Mesendoderm (in vitro differentiated cells): ENCODE measurements at places on chromosomes 11 and 22.

- DNase-seq: no peak
These were observed 46.7 kb upstream of the SCUBE2 start for GRCh38 chr11:9138133-9138453.

DNA sequence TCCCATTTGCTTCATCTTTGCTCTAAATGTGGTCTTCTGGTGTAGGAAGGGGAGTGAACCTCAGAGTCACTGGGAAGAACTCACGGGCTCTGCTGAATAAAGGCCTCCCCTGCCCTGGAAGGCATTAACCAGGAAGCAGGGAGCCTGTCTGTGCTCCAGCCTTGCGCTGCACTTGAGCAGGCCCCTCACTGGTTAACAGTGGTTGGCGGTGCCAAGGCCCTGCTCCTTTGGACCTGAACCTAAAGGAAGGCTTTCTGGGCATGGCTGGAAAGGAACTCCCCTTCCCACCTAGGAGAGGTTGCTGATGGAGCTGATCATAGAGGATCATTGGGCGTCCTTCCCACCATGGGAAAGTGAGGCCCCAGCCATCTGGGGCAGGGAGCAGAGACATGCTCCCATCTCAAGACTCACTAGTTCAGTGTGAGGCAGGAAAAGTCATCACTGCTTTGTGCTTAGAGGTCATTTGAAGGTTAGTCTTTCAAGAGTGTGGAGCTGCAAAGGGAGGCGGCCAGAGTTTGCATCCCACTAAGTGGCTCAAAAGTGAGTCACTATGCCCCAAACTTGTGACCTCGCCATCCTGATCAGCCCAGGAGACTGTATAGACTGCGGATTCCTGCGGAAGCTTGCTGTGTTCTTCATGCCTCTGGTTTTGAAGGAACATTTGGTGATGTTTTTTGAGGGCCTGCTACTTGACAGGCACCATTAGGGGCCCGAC, 50.4 kb downstream of the DBX1 start:
- peak; percentile 22 for DNase-seq

GRCh38 chr11:115409116-115409670, 95.0 kb downstream of the CADM1 start:
- no peak for DNase-seq

GRCh38 chr22:47196166-47196849, 433.9 kb downstream of the TBC1D22A start:
- no peak for DNase-seq

GRCh38 chr11:58740447-58740846, 8.7 kb upstream of the GLYAT start:
- DNase-seq: no peak

- peak; percentile 63 for DNase-seq
These were observed 5.1 kb upstream of the SLC22A8 start for GRCh38 chr11:63020671-63021291.

DNA sequence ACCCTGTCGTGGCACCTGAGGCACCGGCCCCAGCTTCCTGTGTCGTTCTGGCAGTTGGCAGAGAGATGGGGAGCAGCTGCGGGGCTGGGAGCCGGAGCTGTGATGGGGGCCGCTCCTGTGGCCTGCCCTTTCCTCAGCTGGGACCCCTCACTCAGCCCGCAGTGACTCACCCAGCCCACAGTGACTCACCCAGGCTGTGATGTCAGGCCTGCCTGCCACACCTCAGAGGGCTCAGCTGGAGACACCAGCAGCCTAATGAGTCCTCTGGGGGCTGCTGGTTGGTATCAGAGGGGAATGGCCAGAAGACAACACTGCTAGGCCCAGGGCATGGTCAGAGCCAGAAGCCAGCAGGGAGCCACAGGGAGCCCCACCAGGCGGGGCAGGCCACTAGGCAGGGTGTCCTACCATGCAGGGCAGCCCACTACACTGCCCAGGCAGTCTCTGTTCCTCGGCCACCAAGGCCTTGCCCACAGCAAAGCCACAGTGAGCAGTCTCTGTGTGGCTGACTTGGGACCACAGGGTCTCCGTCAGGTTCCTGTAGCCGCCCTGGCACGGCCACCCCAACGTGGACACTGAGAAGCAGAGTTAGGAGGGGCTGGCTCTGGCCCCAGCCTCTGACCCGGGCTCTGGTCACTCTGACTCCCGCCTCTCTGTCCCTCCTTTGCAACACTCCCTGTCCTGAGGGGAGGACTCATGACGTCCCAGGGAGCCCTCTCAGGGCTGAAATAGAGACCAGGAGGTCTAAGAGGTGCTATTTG, 4.2 kb upstream of the FXYD2 start:
- peak; percentile 61 for DNase-seq

GRCh38 chr11:96635655-96636054, 245.8 kb downstream of the JRKL start:
- no peak for DNase-seq

GRCh38 chr11:46679241-46680163, 20.9 kb downstream of the ARHGAP1 start:
- DNase-seq: no peak

GRCh38 chr22:36930041-36930935, 16.9 kb downstream of the CSF2RB start:
- DNase-seq: no peak

GRCh38 chr11:100467821-100468508, 219.1 kb upstream of the ARHGAP42 start:
- DNase-seq: no peak

- DNase-seq: no peak
These were observed 57.5 kb downstream of the ABTB2 start for GRCh38 chr11:34300026-34300925.

DNA sequence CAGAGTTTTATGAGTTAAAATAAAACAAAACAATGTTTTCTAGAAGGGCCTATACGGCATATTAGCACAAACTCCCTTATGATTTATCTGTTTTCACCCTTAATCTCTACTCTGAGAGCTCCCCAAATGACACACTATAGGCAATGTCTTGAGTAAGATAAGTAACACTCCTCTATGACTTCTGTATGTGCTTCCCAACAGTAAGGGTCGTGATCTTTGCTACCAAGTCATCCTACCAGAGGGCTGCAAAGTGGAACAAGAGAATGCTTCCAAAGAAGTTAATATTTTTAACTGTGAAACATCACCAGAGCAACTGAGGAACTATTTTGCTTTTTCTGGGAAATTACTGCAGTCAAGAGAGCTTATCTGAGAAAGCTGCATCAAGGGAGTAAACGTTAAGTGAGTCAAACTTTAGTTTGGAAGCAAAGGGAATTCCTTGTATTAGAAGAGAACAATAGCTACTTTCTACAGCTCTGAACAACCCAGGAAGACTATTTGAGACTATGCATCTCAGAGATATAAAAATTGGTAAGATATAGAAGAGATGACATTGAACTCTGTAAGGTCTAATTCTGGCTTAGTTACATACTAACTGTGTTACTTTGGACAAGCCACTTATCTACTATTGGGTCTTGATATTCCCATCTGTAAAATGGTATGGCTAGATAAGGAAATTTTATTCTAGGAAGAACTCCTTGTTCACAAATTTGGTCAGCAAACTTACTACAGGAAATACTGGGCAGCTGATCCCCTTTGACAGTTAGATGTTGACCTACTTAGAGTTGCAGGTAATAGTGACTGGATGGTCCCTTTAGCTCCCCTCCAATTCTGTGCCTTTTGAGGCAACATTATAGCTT, 43.7 kb upstream of the CCDC34 start:
- DNase-seq: no peak

- DNase-seq: peak; percentile 83
These were observed 53.9 kb upstream of the CEP126 start for GRCh38 chr11:101860696-101861427.

DNA sequence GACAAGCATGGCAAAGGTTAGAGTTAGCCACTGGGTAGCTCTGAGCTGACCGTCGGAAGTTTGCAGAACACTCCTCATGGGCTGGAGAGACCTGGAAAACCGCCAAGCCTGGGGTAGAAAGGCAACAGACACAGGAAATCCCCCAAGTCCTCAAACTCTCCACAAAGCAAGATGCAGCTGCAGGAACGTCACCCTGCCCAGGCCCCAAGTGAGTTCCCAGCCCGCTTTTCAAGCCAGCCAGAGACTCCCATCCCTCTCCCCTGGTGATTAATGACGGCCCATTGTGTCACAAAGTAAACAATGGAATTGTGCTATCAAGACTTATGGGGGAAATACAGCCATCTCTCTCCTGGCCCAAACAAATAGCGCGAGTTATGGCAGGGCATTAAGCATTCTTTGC, 633.0 kb downstream of the TBC1D22A start:
- DNase-seq: no peak

DNA sequence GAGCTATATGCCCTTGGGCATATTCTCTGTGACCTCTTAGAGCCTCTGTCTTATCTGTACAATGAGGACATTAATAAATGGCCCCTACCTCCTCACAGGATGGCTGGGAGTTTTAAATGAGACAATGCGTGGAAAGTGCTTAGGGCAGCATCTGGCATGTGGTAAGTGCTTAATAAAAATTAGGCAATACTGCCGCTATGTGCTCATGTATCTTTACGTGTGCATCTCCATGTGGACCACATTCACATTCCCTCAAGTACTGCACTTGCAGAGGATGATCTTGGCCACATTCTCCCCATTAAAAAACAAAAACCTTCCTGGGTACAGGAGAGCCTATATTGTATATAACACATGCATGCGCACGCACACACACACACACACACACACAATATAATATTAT, 19.1 kb upstream of the BSX start:
- DNase-seq: no peak

DNA sequence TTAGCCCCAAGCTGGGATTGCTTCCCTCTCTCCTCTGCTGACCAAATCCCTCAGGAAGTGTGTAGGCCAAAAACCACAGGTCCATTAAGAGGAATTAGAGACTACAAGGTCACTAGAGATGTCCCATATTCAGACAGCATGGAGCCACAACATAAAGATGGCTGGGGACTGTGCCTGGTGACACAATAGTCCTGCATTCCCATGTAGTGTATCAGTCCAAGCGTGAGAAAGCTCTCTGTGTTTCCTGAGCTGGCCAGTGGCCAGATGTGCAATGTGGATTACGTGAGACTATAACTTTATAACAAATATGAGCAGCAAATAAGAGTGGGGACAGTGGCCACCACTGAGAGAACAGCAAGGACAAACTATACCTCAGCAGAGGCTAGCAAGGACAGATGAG, 7.6 kb upstream of the MS4A10 start:
- no peak for DNase-seq

DNA sequence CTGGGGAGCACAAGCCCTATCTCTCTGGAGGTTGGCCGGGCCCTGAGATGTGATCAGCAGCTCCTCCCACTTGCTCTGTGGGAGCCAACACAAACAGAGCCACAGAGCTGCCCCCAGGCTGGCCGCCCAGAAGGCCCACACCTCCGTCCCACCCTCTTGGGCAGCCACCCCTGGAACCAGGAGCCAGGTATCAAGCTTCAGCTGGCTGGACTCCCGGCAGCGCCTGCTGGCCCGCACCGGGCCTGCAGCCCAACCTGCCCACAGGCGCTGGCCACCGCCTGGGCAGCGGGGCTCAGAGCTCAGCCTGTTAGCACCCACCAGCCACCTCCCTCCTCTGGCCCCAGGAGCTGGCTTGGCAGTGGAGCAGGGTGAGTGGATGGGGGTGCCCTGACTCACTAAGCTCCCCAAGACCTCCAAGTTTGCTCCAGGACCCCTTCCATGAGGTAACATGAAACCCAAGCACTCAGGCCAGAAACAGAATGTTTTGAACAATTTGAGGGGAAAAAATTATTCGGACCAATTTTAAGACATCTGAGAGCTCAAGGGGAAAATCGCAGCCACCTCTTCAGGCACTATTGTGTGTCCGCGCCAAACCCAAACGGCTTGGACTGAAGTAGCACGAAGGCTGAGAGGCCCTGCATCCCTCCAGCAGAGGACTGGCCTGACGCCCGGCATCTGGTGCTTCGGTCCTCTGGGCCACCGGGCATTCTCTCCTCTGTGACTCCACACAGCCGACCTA, 450.8 kb downstream of the SOX6 start:
- no peak for DNase-seq

DNA sequence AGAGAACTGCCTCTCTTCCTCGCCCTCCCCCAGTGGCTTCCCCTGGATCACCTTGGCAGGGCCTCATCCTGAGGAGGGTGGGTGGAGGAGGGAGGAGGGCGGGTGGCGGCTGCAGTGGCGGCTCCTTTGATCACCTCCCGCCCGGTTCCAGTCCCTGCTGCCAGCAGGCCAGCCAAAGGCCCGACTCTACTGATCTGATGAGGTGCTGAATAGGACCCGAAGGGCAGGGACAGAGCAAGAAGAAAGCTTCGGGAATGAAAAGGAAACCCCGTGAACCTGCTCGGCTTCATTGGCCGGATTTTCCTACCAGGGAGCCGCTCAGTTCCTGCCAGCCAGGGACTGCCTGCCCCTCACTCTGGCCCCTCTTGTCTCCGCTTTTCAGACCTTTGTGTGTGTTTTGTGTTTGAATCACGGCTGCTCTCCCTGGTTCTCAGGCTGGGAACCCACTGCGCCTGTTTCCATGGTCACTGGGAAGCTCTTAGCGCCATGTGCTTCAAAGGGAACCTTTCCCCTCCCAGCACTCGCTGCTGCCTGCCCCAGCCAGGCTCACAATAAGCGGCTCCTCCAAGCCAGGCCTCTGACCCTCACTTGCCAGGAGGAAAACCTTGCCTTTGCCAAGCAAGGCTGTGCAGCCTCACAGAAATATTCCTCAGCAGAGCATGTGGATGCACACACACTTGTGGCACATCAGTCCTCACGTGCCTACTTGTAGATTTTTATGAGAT, 56.8 kb downstream of the C22orf31 start:
- DNase-seq: peak; percentile 94

DNA sequence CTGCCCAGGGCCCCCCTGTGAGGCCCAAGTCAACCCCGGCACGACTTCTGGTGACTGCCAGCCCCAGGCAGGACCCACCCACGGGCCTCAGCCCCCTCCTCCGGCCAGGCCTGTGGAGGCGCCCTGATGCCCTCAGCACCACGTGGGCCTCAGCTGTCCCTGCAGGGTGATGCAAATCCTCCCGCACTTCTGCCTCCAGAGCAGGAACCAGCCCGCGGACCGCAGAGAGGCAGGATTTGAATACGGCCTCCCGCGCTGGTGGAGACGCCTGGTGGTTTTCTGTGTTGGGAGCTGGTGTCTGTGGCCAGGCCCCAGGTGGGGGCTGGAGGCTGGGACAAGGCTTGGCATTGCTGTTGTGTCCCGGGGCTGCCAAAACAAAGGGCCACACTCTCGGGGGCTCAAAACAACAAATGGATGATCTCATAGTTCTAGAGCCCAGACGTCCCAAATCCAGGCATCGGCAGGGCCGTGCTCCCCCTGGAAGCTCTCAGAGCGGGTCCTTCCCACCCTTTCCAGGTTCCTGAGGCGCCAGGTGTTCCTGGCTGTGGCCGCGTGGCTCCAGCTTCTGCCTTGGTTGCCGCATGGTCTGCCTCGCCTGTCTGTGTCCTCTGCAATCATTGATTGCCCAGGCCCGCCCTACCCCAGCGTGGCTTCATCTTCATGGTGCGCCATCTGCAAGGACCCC, 19.4 kb downstream of the TRPM5 start:
- DNase-seq: no peak

GRCh38 chr11:96393753-96394348, 4.0 kb downstream of the JRKL start:
- DNase-seq: peak; percentile 45

DNA sequence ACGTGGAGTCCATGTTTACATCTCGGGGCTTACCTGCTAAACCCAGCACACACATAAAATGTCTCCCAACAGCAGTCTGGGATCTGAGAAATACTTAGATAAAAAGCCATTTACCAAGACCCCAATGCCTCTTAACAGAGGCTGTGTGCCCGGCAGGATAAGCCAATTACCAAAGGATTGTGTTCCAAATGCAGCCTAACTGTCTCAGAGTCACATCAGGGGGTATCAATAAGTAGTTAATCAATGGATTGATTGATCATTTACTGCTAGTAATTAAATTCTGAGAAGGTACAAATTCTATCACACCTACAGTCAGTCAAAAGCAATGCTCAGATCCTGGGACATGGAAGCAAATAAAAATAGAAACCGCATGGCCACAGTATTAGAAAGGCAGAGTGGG, 125.6 kb downstream of the DSCAML1 start:
- DNase-seq: no peak
